ENCODE measurements at places on chromosomes 11 and 22. TPM values are rescaled to one million over a fixed set of nuclear protein-coding genes. Genes with fewer than 3 reads are reported as not detected.

DNA sequence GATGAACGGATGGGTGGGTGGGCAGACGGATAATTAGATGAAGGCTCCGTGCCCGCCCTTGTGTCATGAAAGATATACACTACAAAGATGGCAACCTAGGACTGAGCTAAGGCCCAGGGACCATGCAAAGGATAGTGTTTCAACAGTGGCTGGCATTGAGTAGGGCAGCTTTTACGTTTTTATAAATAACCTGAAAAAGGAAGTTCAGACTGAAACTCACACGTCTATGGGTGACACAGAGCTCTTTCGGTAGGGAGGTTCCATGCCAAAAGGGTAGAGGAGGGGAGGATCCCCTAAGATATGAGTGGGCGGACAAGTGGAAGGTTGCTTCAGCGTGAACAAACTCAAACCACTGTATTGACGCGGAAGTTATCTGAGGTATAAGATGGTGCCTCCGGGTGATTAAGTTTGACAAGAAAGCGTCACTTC is 90.5 kb downstream of the UBASH3B start:
- no peak for DNase-seq

- no peak for DNase-seq
Observed at GRCh38 chr22:26568207-26568706, 21.7 kb downstream of the TPST2 start.

- DNase-seq: no peak
Observed at GRCh38 chr11:128480066-128480465, 107.3 kb downstream of the ETS1 start.

GRCh38 chr11:4048340-4048739 is 46.3 kb upstream of the RRM1 start:
- no peak for DNase-seq

DNA sequence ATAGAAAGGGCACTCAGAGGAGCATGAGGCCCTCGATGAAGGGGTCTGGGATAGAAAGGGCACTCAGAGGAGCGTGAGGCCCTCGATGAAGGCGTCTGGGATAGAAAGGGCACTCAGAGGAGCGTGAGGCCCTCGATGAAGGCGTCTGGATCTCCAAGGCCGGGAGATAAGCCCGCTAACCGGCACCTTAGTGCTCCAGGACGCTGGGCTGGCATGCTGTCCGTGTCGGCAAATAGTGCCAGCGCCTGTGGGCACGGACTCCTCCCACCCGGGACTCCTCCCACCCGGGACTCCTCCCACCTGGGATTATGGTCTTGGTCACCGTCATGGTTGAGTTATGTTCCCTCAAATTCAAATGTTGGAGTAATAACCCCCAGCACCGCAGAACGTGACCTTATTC is 725.3 kb downstream of the BRD1 start:
- no peak for DNase-seq

DNA sequence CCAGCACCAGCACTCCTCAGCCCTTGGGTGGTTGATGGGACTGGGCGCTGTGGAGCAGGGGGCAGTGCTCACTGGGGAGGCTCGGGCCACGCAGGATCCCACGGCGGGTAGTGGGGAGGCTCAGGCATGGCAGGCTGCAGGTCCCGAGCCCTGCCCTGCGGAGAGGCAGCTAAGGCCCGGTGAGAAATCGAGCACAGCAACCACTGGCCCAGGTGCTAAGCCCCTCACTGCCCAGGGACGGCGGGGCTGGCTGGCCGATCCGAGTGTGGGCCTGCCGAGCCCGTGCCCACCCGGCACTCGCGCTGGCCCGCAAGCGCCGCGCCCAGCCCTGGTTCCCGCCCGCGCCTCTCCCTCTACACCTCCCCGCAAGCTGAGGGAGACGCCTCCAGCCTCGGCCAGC is 56.0 kb upstream of the ZNF195 start:
- no peak for DNase-seq

DNA sequence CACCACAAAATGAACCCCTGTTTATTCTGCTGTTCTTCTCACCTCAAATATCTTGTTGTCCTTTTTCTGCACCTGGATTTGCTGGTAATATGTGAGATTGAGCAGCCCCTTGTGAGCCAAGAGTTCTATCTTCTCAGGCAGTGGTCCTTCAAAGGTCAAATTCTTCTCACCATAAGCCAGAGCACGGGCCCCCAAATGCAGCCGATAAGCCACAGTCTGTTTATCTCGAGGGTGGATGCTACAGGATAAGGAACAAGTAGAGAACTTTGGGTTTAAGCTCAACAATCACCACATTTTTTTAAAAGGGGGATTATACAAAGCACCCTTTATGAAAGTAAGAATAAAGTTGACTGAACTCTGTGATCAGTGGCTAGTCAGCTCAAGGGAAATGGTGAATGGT is 15.8 kb downstream of the TBRG1 start:
- no peak for DNase-seq

Gene C11orf65
- polyA plus RNA-seq: 3.4 TPM

Gene OR10D3
- polyA plus RNA-seq: not detected

Gene C22orf42
- not detected for polyA plus RNA-seq

Gene OR4A47
- not detected for polyA plus RNA-seq

Gene SEPTIN5
- polyA plus RNA-seq: 32.1 TPM

Gene TMEM191B
- 0.50 TPM for polyA plus RNA-seq

Gene FRMD8
- polyA plus RNA-seq: 18.1 TPM

Measured in left kidney (tissue), 8 donors.